ENCODE measurements at places on chromosomes 16 and 17.

GRCh38 chr17:57672971-57673370 lies 72.1 kb downstream of the CCDC182 start:
- no peak for DNase-seq

DNA sequence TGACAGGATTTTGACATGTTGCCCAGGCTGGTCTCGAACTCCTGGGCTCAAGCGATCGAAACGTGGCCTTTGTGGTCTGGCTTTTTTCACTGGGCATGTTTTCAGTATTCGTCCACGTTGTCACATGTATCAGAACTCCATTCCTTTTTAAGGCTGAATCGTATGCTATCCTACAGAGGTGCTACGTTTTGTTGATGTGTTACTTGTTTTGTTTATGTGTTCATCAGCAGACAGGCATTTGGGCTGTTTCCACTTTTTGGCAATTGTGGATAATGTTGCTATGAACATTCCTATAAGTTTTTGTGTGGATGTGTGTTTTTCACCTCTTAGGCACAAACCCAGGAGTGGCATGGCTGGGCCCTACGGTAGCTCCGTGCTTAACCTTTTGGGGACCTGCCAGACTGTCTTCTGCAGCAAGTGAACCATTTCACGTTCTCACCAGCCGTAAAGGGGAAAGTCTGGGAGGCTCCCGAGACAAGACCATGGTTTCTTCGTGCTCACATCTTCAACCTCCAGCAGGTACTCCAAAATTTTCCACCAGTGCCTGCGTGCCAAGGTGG lies 26.9 kb downstream of the ADCY9 start:
- DNase-seq = no peak

GRCh38 chr17:76934561-76935320 lies 66.5 kb downstream of the MGAT5B start:
- DNase-seq = no peak

DNA sequence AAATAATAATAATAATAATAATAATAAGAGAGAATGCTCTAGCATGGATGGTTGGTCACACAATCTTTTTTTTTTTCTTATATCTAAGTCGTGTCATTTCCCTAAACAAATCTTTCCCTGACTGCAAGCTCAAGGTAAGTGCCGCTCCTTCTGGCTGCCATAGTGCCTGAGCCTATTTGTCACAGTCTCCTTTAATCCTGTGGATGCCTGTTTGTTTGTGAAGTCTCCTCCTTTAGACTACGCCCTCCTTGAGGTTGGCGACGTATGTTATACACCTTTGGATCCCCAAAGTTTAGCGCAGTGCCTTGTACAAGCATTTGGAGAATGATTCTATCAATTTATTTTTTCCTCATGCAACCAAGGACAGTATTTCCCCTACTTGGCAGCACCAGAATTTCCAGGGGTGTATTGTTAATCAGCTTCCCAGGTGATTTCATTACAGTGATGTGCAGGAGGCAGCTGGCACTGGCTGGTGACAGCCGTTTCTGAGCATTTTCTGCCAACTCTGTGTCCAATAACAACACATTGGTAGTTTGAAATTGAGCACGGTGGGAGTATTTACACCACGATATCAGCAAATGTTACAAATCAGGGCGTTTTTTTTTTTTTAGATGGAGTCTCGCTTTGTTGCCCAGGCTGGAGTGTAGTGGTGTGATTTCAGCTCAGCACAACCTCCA lies 26.6 kb downstream of the TMEM238L start:
- no peak for DNase-seq

- DNase-seq = no peak
Measured at GRCh38 chr17:71337938-71338337, 782.9 kb upstream of the SOX9 start.

DNA sequence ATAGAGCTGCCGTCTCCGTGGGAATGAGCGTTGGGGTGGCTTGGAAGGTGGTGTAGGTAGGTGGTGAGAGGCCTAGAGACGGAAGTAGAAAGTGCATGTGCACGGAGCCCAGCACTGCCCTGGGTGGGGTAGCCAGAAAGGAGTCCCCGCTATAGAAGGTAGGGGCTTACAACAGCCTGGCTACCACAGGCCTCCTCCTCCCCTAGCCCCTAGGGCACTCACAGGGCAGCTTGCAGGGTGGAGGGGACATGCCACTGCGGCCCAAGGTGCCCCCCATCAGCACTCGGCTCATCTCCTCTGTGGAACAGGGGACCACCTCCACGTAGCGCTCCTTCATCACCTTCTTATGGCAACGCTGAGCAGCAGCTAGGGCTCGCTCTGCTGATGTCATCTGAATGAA lies 5.0 kb downstream of the ESRP2 start:
- peak; percentile 52 for DNase-seq

GRCh38 chr17:34403006-34403405 lies 40.0 kb upstream of the CCL1 start:
- no peak for DNase-seq

- no peak for DNase-seq
Measured at GRCh38 chr16:24216961-24217360, 39.2 kb upstream of the CACNG3 start.

DNA sequence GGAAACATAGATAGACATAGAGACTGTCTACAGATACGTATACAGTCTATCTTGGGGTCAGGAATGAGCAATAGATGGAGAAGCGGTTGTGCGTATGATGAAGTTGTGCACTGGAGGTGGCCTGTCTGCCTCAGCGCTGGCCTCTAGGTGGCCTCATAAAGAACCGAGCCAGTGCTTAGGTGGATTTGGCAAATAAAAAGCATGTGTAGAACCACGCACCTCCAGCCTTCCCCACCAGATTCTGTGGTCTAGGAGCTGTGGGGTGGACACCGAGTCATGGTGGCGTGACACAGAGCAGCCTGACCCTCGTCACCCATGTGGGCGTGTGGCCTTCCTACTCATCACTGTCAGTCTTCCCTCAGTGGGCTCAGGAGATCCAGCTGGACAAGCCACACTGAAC lies 34.0 kb downstream of the PGS1 start:
- no peak for DNase-seq

GRCh38 chr16:75304521-75305363 lies 53.3 kb upstream of the BCAR1 start:
- DNase-seq = no peak

GRCh38 chr17:49018116-49018612 lies 21.0 kb downstream of the IGF2BP1 start:
- no peak for DNase-seq

GRCh38 chr16:65832679-65833078 lies 533.8 kb upstream of the CDH5 start:
- no peak for DNase-seq

DNA sequence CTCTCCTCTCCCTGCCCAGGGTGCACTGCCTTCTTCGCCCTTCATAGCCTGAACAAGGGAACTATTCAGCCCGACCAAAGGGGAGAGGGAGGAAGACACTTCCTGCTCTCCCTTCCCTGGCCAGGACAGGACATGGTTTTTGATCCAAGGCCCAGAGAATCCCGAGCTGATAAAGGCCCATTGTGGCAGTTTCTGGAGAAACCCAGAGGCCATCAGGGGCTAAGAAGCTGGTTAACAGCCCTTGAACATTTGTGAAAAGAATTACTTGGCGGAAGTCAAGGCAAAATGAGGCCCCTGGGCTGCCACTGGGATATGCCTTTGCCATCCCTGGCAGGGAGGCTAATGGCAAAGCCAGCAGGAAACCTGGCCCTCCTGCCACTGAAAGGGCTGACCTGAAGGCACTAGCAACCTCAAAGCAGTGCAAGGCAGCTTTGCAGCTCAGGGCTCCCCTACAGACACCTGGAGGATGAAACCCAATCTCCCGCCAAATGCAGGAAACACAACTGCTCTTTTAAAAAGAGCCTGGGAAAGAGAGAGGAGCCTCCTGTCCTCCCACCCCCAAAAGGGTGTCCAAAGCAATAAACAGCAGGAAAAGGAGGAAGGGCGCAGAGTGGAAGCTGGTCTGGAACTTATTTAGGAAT lies 12.6 kb downstream of the PHB1 start:
- DNase-seq = no peak

DNA sequence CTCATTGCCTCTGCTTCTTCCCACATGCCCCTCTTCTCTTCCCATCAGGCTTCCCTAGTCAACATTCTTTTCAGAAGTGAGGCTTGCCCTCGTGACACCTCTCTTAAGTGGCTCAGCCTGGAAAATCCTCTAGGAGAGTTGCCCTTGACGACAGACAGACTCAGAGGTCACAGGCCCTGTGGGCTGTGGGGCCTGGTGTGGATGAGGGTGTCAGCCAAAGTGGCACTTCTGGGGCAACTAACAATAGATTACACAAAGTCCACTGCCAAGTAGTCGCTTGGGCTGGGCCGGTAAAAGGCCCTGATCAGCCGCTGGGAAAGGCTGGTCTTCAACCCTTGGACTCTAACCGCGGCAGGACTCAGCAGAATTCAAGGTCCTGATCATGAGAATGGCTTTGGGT lies 33.7 kb upstream of the METTL16 start:
- no peak for DNase-seq

GRCh38 chr16:87190288-87191230 lies 126.6 kb downstream of the C16orf95 start:
- no peak for DNase-seq

DNA sequence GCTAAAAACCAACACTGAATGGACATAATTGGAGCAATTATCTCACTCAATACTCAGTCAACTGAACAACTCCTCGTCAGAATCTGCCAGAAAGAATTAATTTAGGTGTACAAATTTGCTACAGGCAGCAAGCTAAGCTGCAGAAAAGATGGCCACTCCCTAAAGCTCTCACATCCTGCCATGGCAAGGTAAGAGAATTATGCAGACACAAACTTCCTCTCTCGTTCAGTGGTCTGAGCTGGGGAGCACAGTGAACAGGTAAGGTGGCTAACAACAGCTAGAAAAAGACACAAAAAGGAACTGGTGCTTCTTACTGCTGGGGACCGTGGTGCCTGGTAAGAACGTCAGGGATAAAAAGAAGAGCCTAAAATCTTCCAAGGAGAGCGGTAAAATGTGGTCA lies 74.9 kb upstream of the BCAR1 start:
- DNase-seq = no peak

GRCh38 chr17:59761385-59762048 lies 54.1 kb downstream of the VMP1 start:
- DNase-seq = no peak

DNA sequence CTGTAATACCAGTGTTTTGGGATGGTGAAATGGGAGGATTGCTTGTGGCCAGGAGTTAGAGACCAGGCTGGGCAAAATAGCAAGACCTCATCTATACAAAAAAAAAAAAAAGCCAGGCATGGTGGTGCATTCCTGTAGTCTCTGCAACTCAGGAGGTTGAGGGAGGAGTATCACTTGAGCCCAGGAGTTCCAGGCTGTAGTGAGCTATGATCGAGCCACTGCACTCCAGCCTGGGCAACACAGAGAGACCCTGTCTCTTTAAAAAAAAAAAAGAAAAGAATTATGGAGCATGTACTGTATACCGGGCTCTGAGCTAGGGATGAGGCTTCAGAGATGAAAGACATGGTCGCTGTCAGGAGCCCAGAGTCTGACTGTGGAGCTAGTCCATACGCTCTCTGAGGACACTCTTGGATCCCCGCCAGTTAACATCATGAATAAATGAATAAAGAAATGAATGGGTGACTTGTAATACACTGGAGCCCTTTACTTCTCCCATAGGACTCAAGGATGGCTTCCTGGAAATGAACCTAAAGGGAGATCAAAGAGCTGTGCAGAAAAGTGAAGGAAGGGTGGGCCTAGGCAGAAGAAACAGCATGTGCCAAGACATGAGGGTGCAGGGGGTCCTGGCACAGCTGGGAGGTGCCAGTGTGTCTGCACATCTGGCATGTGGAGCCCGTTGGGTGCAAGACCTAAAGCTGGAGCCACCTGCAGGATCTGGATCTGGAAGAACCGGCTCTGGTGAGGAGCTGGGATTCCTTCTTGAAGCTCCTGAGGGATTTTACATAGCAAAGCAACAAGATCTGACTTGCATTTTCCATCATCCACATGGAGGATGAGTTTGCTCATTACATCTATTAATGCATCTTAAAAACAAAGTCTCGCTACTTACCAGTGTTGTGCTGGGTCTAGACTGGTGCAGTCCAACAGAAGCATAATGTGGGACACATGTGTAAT lies 120.4 kb downstream of the IRX3 start:
- no peak for DNase-seq

DNA sequence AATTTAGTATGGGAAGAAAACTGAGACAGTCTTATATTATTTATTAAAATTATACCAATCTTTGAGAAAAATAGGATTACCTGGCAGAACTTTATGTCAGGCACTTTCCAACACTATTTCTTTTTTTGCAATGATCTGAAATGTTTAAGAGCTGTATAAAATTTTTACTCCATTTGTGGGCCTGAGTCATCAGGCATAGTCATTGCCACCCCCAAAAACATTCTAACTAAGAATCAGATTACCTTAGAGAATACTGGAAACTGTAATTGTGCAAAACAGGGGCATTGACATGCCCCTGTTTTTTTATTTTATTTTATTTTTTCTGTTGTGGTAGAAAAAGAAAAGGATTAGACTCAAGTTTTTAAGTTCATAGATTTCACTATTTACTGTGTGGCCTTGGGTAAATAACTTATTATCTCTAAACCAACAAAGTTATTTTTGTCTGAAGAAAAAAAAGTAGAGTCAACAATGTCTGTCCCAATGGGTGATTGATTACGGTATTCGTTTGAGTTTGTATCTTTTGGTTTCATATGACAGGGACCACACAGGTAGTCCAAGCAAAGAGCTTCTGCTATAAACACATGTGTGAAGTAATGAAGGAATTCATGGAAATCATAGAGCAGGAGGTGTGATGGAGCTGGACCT lies 24.6 kb downstream of the VAT1L start:
- no peak for DNase-seq

GRCh38 chr16:50593410-50594150 lies 45.4 kb downstream of the NKD1 start:
- no peak for DNase-seq

DNA sequence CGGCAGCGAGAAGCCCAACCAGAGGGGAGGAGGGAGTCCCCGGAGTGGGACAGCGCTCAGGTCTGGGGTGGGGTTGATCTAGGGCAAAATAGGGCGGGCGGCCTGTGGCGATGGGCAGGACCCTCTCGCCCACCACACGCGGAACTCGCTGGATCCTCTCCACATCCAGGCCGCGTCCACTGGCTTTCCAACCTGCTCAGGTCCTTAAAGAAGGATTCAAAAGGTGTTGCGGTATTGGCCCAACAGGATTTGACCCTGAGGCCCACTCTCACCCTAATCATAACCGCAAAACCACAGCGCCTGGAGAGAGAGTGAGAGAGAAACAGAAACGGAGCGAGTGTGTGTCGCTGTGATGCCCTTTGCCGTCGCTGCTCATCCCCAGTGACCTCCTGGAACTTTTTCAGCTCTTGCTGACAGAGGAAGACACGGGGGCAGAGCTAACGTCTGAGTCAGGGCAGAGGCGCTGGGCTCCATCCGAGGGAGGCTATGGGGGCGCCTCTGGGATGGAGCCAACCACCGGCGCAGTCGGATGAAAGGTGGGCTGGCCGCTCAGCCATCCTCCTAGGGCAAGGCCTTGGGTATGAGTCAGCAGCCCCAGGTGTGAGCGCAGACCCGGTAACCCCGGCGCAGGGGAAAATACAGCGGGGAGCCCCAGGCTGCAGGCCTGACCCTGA lies 16.7 kb upstream of the OR1F1 start:
- DNase-seq = no peak

- DNase-seq = no peak
Measured at GRCh38 chr17:37231887-37232286, 143.9 kb upstream of the C17orf78 start.

GRCh38 chr16:3106205-3106928 lies 6.0 kb upstream of the ZNF205 start:
- DNase-seq = peak; percentile 91

- peak; percentile 75 for DNase-seq
Measured at GRCh38 chr16:72985148-72985941, 62.6 kb downstream of the ZFHX3 start.

All from sciatic nerve (tissue), 2 donors.